ENCODE measurements at places on chromosomes 16 and 17.

DNA sequence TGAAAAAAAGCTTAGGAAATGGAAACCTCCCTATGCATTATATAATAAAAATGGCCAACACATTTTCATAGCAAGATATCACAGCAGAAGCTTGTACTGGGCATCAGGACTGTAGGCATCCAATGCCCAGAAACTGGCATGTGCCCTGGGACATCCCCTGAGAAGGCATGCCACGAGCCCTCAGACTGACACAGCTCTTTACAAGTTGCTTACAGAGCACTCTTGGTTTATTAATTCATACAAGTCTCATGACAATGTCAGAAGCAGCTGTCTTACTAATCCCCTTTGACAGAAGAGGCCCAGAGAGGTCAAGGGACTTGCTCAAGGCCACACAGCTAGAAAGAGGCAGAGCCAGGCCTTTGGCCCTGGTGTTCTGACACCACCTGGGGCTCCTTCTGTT lies 5.6 kb upstream of the CCL2 start:
- no peak for DNase-seq

DNA sequence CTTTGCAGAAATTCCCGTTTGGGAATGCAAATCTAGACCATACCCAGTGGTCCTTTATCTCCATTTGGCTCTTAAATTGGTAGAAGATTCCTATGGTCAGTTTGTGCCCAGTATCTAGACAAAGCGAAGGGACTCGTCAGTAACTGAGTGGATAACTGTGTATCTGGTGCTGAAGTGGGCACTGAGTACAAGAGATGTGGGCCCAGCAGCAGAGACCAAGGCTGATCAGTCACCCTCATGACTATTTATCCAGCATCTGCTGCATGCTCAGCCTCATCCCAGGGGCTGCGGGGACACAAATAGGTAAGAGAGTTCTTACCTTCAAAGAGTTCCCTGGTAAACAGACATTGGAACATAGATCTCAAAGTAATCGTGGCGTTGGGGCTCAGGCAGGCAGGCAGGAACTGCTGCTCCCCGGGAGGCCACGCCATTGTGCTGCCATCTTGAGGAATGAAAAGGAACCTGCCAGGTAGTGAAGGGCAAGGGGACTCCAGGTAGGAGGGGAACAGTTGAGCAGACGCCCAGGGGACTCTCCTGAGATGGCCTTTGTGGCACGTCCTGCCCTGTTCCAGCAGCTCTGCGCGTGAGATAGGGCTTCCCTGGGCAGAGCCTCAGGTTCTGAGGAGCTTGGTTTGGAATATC lies 10.3 kb downstream of the NT5M start:
- DNase-seq = peak; percentile 70

GRCh38 chr17:10144982-10145381 lies 53.4 kb downstream of the GAS7 start:
- DNase-seq = no peak

- peak; percentile 92 for DNase-seq
Measured at GRCh38 chr16:8621572-8622314, at the start of gene METTL22. TSS of gene METTL22 (plus strand) at chr16:8621698. CDS start at chr16:8625666, 3,968 bp downstream.

GRCh38 chr17:56499799-56500388 lies 93.6 kb upstream of the NOG start:
- DNase-seq = peak; percentile 21
